Activated T-cell treated with anti-CD3 and anti-CD28 coated beads, Interleukin-2, amount 50 U/mL, for 4 hours (primary cell): ENCODE measurements at places on chromosomes 6 and 20.

DNA sequence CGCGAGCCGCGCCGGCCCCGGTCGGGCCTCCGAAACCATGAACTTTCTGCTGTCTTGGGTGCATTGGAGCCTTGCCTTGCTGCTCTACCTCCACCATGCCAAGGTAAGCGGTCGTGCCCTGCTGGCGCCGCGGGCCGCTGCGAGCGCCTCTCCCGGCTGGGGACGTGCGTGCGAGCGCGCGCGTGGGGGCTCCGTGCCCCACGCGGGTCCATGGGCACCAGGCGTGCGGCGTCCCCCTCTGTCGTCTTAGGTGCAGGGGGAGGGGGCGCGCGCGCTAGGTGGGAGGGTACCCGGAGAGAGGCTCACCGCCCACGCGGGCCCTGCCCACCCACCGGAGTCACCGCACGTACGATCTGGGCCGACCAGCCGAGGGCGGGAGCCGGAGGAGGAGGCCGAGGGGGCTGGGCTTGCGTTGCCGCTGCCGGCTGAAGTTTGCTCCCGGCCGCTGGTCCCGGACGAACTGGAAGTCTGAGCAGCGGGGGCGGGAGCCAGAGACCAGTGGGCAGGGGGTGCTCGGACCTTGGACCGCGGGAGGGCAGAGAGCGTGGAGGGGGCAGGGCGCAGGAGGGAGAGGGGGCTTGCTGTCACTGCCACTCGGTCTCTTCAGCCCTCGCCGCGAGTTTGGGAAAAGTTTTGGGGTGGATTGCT, 1.3 kb downstream of the VEGFA start:
- peak; percentile 64 for DNase-seq

GRCh38 chr6:2477666-2478065, 232.3 kb upstream of the GMDS start:
- no peak for DNase-seq

- DNase-seq: no peak
These were observed 492.1 kb downstream of the UTRN start for GRCh38 chr6:144777249-144777648.

GRCh38 chr20:62063315-62063980, 2.2 kb downstream of the TAF4 start:
- no peak for DNase-seq

GRCh38 chr6:167751579-167752115, 75.1 kb upstream of the AFDN start:
- no peak for DNase-seq

DNA sequence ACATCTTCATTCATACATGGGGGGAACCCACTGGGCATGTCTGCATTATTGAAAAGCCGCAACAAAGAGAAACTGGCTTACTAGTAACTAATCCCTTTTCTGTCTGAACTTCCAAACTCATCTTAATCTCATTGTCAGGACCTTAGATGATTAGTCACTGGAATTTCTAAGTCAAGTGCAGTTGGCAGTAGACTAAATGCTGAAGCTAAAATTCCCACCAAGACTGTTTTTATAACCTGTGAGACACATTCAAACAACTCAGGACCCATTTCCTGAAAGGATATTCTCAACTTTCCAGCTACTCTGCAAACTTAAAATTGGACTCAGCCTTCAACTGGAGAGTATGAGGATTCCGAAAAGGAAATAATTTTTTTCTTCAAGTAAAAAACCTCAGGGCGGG, 94.8 kb upstream of the SCAF8 start:
- DNase-seq: no peak
